Activated naive CD4-positive, alpha-beta T cell treated with anti-CD3 and anti-CD28 coated beads for 36 hours (primary cell): ENCODE measurements at places on chromosomes 13 and 19.

DNA sequence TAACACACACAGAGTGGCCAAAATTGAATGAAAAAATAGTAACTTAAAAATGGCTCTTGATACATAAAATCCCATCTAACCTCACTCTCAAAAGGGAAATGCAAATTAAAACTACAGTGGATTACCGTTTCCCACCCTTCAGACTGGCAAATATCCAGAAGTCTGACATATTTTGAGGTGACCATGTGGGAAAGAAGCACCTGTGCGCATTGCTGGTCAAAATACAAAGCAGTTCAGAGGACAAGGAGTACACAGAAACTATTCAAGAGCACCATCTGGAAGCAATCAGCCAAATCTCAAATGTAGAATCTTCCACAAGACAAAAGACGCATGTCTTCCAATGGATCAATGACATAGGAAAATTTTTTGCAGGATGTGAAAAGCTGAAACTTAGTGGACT, 23.2 kb downstream of the NALCN start:
- H3K36me3 ChIP-seq = no peaks in the 10 kb centered on the region
- no peaks in the 10 kb centered on the region for H3K4me1 ChIP-seq
- DNase-seq = no peak
- no peak overlapping the region for H3K27ac ChIP-seq

DNA sequence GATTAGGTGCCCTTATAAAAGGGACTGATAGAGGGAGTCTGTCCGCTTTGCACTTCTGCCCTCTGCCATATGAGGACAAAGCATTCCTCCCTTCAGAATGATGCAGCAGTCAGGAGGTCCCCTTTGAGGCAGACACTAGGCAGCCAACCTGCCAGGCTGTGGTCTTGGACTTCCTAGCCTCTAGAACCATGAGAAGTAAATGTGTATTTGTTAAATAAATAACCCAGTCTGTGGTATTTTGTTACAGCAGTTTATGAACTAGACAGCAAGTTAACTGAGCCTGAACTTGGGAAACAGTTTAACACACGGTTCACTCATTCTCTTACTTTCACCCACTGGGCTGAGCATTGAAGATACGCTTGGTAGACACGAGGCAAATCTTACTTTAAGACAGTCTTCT, 313.2 kb downstream of the UQCRFS1 start:
- no peak for DNase-seq
- no peaks in the 10 kb centered on the region for H3K27me3 ChIP-seq
- no peaks in the 10 kb centered on the region for H3K4me1 ChIP-seq
- no peak overlapping the region for H3K4me3 ChIP-seq
- no peaks in the 10 kb centered on the region for H3K36me3 ChIP-seq

GRCh38 chr19:1882786-1883692, 2.3 kb downstream of the ABHD17A start:
- H3K4me1 ChIP-seq = peaks cover 27% of the 10 kb centered on the region
- DNase-seq = no peak
- peak overlapping the region; percentile 95 for H3K27ac ChIP-seq
- peak overlapping the region; percentile 96 for H3K4me3 ChIP-seq
- H3K27me3 ChIP-seq = no peaks in the 10 kb centered on the region

- no peak for DNase-seq
- H3K4me1 ChIP-seq = peaks cover 40% of the 10 kb centered on the region
- no peak overlapping the region for H3K27ac ChIP-seq
Observed at GRCh38 chr13:43077046-43077445, 53.7 kb downstream of the DNAJC15 start.

DNA sequence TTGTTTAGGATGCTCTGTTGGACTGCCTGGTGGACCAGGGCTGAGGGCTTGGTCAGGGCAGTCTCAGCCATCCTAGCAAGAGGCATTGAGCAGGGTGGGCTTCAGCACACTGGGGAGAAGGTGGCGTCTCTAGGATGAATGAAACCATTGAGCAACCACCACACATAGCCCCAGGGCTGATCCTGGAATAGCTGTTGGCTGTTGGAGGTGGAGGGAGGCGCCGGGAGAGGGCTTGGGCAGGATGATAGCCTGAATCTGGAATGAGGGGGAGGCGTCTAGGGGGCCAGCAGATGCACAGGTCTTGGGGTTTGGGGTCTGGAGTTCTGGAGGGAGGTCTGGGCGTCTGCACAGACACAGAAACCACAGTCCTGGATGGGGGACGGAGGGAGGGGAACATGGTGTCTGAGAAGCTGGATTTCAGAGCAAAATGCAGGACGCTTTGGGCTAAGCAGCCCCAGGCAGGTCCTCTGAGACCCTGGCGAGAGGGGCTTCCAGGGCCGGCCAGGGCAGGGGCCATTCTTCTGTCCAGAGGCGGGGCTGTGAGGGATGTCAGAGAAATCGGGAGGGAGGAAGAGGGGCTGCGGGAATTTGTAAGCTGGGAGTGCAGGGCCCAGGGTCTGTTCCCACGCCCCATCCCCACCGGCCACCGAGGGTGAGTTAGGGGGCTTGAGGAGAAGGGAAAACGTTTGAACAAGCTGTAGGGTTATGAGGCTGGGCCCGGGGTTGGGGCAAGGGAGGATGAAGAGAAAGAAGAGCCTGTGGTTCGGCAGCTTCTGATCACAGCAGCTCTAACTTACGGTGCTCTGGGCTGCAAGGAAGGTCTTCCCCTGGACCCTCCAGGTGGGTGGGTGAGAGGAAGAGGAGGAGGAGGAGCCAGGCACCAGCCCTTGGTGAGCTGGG, 5.2 kb downstream of the TRAPPC5 start:
- H3K36me3 ChIP-seq = peaks cover 10% of the 10 kb centered on the region
- DNase-seq = no peak
- H3K27me3 ChIP-seq = no peaks in the 10 kb centered on the region
- no peak overlapping the region for H3K27ac ChIP-seq

DNA sequence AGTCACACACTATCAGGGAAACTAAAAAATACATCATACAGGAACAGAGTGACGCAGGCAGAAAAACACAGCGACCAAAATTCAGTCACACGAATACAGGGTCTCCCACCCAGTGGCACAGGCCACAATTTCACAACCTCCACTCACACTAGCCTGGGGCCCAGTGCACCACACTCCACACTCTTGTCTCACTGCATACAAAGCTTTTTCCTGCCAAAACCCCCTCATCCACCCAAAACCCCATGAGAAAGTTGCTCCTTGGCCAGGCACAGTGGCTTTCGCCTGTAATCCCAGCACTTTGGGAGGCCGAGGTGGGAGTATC, 1.2 kb downstream of the S1PR5 start:
- H3K4me3 ChIP-seq = no peak overlapping the region
- H3K4me1 ChIP-seq = peaks cover 24% of the 10 kb centered on the region
- no peak overlapping the region for H3K27ac ChIP-seq
- DNase-seq = no peak
- peaks cover 62% of the 10 kb centered on the region for H3K27me3 ChIP-seq

DNA sequence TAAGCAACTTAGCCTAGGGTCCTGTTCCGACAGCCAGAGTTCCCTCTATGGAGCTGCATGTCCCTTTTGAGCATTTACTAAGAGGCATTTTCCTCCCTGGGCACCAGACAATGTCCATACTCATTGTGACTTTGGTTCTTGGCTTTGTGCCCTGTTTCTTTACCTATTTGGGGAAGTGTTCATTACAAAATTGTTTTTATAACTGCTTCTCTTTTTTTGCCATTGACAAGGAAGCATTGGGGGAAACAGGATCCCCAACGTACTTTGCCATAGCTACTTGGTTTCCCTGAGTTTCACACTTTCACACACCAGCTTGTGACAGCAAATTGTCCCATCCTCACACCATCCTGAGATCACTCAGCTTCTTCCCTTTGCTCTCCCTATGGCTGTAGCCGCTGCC, 81.1 kb upstream of the SIAH3 start:
- H3K4me1 ChIP-seq = no peaks in the 10 kb centered on the region
- no peaks in the 10 kb centered on the region for H3K36me3 ChIP-seq

- no peak overlapping the region for H3K4me3 ChIP-seq
- no peak for DNase-seq
- H3K4me1 ChIP-seq = peaks cover 9% of the 10 kb centered on the region
- no peak overlapping the region for H3K27ac ChIP-seq
- peaks cover 8% of the 10 kb centered on the region for H3K36me3 ChIP-seq
Observed at GRCh38 chr13:50377726-50378270, 362.6 kb downstream of the KCNRG start.

DNA sequence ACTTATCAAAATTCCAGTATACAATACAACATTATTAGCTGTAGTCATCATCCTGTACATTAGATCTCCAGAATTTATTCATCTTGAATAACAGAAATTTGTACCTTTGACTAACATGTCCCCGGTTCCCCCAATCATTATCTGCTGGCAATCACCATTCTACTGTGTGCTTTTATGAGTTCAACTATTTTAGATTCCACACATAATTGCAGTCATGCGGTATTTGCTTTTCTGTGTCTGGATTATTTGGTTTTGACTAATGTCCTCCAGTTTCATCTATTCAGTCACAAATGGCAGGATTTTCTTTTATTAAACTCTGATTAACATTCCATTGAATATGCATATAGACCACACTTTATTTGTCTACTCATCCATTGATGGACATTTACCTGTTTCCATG, 530.7 kb upstream of the SLITRK1 start:
- no peaks in the 10 kb centered on the region for H3K36me3 ChIP-seq
- no peaks in the 10 kb centered on the region for H3K27me3 ChIP-seq
- H3K27ac ChIP-seq = no peak overlapping the region
- DNase-seq = no peak

- H3K27me3 ChIP-seq = peaks cover 10% of the 10 kb centered on the region
- no peaks in the 10 kb centered on the region for H3K36me3 ChIP-seq
- peak; percentile 48 for DNase-seq
- no peaks in the 10 kb centered on the region for H3K4me1 ChIP-seq
Observed at GRCh38 chr13:113785051-113786010, 26.3 kb downstream of the TMEM255B start.

DNA sequence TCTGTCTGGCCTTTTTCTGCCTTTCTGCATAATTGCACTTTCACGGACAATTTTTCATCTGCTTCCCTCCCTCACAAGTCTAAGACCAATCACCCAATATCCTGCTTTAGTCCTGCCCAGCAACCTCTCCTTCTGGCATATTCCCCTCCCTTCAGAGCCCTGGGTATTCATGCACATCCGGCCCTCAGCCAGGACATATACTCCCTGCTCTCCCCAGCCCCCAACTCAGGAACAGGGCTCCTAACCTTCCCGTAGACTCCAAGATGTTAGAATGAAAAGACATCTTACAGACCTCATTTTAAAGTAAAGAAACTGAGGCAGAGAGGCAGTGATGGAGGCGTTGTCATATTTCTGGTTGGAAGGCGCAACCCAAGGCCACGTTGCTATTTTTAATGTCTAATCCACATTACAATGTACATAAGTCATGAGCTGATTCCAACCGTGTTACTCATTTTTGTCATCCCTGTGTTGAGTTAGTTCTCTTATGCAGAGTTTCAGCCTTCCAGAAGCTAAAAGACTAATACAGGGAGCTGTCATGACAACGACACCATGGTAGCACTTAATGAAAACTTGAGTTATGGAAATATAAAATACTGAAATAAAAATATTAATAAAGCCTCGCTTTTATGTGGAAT, 209.2 kb downstream of the TSHZ3 start:
- H3K27me3 ChIP-seq = peaks cover 9% of the 10 kb centered on the region
- DNase-seq = no peak
- H3K36me3 ChIP-seq = no peaks in the 10 kb centered on the region
- no peaks in the 10 kb centered on the region for H3K4me1 ChIP-seq

GRCh38 chr13:99312493-99312883, 5.3 kb upstream of the GPR183 start:
- H3K36me3 ChIP-seq = peaks cover 17% of the 10 kb centered on the region
- peak overlapping the region; percentile 7 for H3K4me3 ChIP-seq
- peaks cover 88% of the 10 kb centered on the region for H3K4me1 ChIP-seq
- no peaks in the 10 kb centered on the region for H3K27me3 ChIP-seq

- H3K27ac ChIP-seq = no peak overlapping the region
- no peaks in the 10 kb centered on the region for H3K36me3 ChIP-seq
- H3K4me3 ChIP-seq = no peak overlapping the region
- peaks cover 22% of the 10 kb centered on the region for H3K27me3 ChIP-seq
- H3K4me1 ChIP-seq = peaks cover 15% of the 10 kb centered on the region
Observed at GRCh38 chr13:73055813-73056564, 2.8 kb upstream of the KLF5 start.

- H3K4me3 ChIP-seq = no peak overlapping the region
- no peak for DNase-seq
- H3K4me1 ChIP-seq = peaks cover 5% of the 10 kb centered on the region
- H3K27me3 ChIP-seq = no peaks in the 10 kb centered on the region
- no peak overlapping the region for H3K27ac ChIP-seq
Observed at GRCh38 chr13:48576448-48577010, 43.6 kb upstream of the RCBTB2 start.

GRCh38 chr13:23796551-23796950, 92.6 kb downstream of the MIPEP start:
- no peaks in the 10 kb centered on the region for H3K27me3 ChIP-seq
- H3K4me3 ChIP-seq = no peak overlapping the region
- H3K36me3 ChIP-seq = peaks cover 18% of the 10 kb centered on the region
- peaks cover 20% of the 10 kb centered on the region for H3K4me1 ChIP-seq

- H3K4me3 ChIP-seq = peak overlapping the region; percentile 24
- no peak overlapping the region for H3K27ac ChIP-seq
- H3K27me3 ChIP-seq = peaks cover 3% of the 10 kb centered on the region
Observed at GRCh38 chr13:113110852-113111315, 5.3 kb downstream of the F7 start.

- no peak overlapping the region for H3K27ac ChIP-seq
- no peaks in the 10 kb centered on the region for H3K27me3 ChIP-seq
- no peak overlapping the region for H3K4me3 ChIP-seq
Observed at GRCh38 chr13:26476111-26476781, 81.2 kb upstream of the WASF3 start.

DNA sequence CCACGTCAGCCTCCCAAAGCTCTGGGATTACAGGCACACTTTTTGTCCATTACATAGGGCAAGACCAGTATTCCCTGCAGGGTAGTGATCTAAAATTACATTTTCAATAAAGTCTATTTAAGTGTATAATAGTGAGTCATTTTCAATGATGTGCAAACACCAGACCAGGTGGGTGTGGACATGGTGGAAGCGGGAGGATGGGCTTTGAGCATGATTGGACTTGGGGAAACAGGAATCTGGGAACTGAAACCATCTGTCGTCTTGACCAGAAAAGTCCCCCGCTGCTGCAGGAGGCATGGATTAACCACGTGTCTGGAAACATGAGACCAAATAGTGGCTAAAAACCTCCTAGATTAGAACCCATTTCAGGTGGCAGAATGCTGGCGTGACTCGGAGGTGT, 4.9 kb downstream of the FXYD3 start:
- H3K27ac ChIP-seq = no peak overlapping the region
- H3K36me3 ChIP-seq = no peaks in the 10 kb centered on the region
- H3K27me3 ChIP-seq = no peaks in the 10 kb centered on the region
- H3K4me3 ChIP-seq = no peak overlapping the region
- H3K4me1 ChIP-seq = peaks cover 13% of the 10 kb centered on the region

DNA sequence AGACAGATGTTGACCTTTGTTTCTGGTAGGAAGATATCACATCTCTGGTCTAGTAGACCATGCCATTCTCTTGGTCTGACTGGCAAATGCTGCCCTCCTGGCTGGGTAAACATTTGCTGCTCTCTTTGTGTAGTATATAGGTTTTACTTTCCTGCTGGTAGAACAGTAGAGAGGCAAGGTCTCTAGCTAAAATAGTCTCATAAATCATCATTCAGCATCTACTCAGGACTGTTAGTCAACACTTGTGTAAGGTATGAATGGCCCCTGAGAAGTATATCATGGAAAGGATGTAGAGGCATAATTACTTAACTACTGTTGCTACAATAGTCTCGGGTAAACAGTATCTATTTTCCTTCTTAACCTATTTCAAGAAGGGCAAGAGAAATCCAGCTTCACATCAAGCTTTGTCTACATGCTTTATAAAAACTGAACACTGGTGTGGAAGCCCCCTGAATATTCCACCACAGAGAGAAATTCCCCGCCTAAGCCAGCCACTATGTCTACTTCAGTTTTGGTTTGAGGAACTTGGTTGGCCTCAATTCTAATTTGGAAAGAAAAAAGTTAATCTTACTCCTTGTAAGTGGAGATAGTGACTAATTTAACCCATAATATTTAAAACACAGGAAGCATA, 18.4 kb upstream of the MYCBP2 start:
- peaks cover 20% of the 10 kb centered on the region for H3K4me1 ChIP-seq
- peak; percentile 43 for DNase-seq
- no peaks in the 10 kb centered on the region for H3K36me3 ChIP-seq
- H3K4me3 ChIP-seq = no peak overlapping the region
